ENCODE measurements at places on chromosomes 12 and 14.

- no peak for DNase-seq
These were observed 314.6 kb downstream of the ADAMTS20 start for GRCh38 chr12:43237238-43237879.

DNA sequence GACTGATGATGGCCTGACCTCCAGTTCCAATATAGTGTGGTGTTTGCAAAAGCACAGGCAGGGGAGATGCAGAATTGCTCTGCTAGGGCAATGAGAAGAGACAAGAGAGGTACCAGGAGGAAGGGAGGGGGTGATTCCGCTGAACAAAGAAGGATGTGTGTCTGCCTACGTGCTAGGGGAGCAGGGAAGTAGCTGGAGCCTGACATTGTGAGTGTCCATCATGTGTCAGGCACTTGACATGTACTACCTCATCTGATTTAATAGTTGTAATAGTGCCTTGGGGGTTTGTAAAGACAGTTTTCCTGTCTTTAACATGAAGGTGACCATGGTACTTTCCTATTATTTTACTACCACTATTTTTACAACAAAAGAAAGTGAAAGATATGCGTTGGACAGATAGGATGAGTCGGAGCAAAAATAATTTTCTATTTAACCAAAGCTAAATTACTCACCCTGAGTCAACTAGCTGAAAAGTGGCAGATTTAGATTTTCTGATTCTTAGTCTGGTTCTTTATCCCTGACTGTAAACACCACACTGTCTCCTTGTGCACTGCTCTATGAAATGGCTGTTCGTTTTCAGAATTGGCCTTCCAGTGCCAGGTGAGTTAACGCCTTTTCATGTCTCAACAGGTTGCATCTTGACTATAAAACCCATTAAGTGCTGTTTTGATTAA is 33.7 kb upstream of the TEAD4 start:
- no peak for DNase-seq

GRCh38 chr14:95253039-95253630 is 66.6 kb downstream of the CLMN start:
- no peak for DNase-seq

- DNase-seq, result no peak
These were observed 175.3 kb downstream of the PLCZ1 start for GRCh38 chr12:18562531-18562930.

GRCh38 chr12:55074806-55075205 is 51.4 kb upstream of the OR9K2 start:
- DNase-seq, result no peak
